SK-N-SH treated with all-trans-retinoic acid at 6 μM for 48 hours (cell line): ENCODE measurements at places on chromosomes 12 and 14.

DNA sequence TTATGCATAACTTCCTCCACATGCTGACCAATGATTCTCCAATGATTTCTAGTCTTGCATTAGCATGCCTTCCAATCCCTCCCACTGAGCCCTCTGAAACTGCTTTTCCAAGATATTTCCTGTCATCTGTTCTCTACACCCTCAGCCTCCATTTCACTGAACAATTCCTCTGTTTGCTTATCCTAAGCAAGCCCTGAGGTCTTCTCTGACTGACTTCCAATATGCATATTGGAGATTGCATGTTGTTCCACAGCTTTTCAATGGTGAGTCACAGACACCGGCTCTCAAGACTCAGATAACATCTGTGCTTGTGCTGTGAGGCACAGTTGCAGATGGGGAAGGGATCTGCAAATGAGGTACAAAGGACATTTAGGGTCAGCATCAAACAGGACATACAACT lies 141.0 kb downstream of the SLC16A7 start:
- no peak for ATAC-seq

- peak; percentile 94 for ATAC-seq
Measured at GRCh38 chr14:23929822-23930294, 23.7 kb upstream of the DHRS4 start.

GRCh38 chr14:58426670-58427280 lies 556 bp downstream of the TIMM9 start:
- ATAC-seq: peak; percentile 74

DNA sequence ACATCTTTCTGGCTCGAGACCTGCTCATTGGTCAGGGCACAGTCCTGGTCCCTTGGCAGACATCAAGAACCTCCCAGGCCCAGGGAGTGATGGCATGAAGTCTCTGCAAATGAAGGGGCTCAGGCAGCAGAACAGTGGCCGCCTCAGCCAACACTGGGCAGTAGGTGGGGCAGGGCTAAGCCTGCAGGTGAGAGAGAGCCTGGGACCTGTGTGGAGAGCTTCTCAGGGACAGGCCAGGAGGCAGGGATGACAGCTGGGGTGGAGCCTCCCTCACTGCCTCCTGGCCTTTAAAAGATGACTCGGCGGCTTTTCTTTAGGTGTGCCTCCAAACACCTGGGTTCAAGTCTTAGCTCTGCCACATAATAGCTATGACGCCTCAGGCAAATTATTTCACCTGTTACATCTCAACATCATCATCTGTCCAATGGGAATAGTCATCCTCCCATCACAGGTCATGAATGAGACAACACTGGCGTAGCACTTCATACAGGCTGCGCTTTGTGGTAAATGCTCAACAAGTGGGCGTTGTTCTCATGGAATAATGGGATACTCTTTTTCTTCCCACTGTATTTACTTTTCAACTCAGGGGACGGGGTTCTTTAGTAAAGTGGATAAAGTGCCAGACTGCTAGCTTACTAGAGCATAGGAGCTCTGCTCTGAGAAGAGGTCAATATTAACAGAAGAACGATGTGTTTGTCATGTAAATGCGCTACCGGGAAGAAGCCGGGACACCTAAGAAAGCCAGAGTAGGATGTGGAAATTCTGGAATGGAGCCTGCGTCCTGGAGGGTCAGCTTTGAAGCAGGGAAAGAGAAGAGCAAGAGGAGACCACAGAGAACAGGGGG lies 277.4 kb downstream of the FOXN3 start:
- ATAC-seq: no peak

- no peak for ATAC-seq
Measured at GRCh38 chr12:9669534-9669933, at the start of gene CLEC2D. TSS of gene CLEC2D (plus strand) at chr12:9669713. CDS start at chr12:9669735, 22 bp downstream.

DNA sequence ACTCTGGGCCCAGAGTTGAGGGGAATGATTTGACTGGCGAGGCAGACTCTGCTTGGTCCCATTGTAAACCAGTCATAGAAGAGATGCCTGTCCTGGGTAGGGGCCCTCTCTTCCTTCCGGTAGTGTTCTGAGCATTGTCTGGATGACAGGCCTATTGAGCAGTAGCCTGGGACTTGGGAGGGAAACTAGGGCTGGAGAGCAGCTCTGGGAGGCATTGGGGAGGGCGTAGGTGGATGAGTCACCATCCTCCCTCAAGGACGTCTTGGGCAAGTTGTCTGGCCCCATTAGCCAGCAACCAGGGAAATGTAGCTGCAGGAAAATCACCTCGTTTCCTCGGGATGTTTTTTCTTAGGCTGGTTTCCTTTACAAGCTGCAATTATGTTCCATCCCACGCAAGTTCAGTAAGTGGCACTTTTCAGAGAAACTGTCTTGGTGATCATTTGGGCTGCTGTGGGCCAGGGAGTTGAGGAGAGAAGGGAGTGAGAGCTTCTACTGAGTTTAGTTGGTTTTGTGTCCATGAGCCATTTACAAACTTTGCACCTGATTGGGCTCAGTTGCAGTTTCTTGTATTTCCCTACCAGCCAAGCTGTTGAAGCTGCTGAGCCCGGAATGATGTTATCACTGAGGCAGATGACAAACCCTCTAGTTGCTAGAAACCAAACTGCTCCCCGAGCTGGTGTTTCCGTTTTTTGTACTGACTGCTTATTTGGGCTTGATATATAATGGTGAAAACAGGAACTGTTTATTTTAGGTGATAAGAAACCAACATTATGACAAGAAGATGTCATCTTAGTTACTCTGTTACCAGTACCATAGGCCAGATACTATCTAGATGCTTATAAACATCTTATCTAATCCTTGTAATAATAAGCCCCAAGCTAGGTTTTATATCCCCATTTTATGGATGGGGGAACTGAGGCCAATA lies 147.6 kb downstream of the CHST11 start:
- peak; percentile 98 for ATAC-seq

DNA sequence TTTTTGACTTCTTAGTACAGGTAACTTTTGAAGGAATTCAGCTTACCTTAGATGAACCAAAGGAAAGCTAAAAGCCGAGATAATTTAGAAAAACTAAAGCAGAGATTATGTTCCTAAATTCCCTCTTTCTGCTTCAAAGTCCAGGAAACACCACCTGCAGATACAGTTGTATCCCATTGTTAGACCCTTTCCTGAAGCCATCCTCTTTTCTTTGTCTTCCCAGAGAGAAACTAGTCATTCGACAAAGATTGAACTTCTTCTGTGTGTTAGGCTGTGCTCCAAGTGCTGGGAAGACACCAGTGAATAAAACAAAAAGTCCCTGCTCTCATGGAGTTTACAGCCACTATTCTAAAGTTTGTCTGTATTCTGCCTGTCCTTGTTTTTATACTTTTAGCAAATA lies 29.3 kb downstream of the PPM1A start:
- no peak for ATAC-seq

- ATAC-seq: peak; percentile 75
Measured at GRCh38 chr14:105093431-105094192, 28.4 kb upstream of the GPR132 start.

- peak; percentile 80 for ATAC-seq
Measured at GRCh38 chr14:71355324-71356201, 448.3 kb downstream of the PCNX1 start.

GRCh38 chr14:32720927-32721326 lies 217.8 kb upstream of the NPAS3 start:
- peak; percentile 69 for ATAC-seq

DNA sequence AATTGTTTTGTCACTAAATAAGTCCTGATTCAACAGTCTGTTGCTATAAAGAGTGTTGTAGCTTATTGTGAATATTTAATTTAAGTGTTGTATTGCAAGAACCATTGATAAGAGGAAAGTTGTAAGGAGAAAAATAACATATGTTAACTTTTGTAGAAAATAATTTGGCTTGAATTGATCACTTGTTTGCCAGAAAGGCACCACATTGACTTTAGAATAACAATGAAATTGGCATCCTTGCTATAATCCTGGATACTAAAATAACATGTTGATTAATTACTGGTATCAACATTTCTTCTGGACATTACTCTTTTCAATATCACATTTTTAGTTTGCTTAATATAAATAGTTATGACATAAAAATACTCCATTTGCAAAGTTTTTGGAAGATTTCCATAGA lies 159.0 kb downstream of the MGAT4C start:
- ATAC-seq: no peak

GRCh38 chr12:121132601-121133481 lies at the start of gene P2RX7:
TSS of gene P2RX7 (plus strand) at chr12:121132876. CDS start at chr12:121132971, 95 bp downstream.
- peak; percentile 90 for ATAC-seq

- no peak for ATAC-seq
Measured at GRCh38 chr14:31200702-31200990, 6.9 kb downstream of the HECTD1 start.

- ATAC-seq: no peak
Measured at GRCh38 chr14:101004176-101004575, 100.7 kb upstream of the RTL1 start.

- ATAC-seq: no peak
Measured at GRCh38 chr12:105477873-105478272, 147.4 kb downstream of the C12orf75 start.

DNA sequence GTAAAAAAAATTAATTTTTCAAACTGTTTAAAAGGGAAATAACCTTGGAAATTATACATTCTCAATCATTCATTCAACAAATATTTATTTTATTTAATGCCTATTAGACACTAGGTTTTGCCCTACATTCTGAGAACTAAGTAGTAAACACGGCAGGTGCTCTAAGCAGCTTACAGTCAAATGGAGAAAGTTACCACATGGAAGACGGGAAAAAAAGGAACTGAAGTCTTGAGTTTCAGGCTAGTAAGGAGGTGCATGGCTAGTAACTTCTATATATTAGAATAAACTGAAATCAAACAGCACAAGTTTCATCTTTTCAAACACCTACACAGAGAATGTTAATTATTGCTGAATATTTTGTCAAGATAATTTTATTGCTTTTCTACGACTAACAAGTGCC lies 52.9 kb downstream of the C12orf42 start:
- ATAC-seq: no peak

DNA sequence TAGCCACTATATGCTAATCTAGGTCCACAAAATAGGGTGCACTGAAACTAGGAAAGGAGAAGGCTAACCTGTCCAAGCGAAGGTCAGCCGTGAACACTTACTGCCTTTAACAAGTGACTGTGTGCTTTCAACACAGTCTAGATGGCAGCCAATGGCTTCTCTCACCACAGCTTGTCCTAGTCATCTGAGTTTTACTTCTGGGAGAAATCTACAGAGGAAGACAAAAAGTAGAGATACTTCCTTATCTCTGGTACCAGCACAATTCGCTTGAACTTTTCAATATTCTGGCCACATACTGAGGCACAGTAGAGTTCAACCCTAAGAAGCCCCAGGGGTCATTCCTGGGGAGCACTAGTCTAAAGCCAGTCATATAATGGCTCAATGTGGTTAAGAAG lies 176.9 kb downstream of the BTG1 start:
- no peak for ATAC-seq

GRCh38 chr14:68693926-68694325 lies 98.9 kb downstream of the ZFP36L1 start:
- ATAC-seq: no peak

DNA sequence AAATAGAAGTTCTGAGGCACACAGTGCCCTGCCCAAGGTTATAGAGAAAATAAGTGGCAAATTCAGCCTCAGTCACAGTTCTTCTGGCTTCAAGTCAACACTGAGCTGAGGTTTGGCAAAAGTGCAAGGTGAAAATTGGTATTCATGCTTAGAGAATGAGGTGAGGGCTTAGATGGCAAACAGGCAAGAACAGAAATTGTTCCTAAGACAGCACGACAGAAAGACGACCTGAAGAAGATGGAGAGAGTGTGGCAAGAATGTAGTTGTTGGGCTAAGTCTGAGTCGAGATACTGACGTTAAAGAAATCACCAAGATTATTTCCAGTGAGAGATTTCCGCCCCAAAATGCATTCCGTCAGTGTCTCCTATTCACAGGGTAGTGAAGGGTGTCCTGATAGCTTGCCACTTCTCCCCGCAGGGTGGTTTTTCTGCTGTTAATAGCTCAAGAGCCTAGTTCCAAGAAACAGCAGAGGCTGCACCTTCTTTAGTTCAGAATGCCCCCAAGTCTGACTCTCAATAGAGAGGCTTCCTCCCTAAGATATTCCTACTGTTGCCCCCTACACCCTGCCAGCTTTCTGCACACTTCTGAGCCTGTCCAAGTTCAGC lies 260.8 kb upstream of the AMIGO2 start:
- ATAC-seq: no peak

DNA sequence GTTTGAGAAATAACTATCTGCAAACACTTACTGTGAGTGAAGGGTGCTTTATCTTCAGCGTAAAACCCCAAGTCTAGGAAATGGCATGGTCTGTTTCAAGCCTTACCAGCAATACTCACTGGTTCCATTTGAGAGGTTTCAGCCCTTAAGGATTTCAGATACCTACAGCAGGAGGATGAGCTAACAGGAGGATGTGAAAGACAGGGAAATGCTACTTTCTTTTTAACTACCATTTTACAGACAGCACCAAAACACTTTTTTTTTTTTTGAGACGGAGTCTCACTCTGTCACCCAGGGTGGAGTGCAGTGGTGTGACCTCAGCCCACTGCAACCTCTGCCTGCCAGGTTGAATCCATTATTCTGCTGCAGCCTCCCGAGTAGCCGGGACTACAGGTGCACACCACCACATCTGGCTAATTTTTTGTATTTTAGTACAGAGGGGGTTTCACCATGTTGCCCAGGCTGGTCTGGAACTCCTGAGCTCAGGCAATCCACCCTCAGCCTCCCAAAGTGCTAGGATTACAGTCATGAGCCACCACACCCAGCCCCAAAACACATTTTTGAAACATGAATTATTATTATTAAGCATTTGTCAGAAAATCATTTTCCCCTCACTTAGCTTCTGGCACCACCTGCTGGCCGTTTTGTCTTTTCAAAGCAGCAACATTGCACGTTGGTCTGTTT lies 4.6 kb downstream of the MTRFR start:
- ATAC-seq: peak; percentile 48; the same call in 2 of the 3 replicates

- ATAC-seq: peak; percentile 50; the same call in 2 of the 3 replicates
Measured at GRCh38 chr12:2804393-2805142, 7.9 kb upstream of the ITFG2 start.

- ATAC-seq: no peak
Measured at GRCh38 chr14:23544511-23545447, 6.8 kb downstream of the ZFHX2 start.

- ATAC-seq: no peak
Measured at GRCh38 chr14:100116134-100116533, 43.3 kb downstream of the DEGS2 start.

DNA sequence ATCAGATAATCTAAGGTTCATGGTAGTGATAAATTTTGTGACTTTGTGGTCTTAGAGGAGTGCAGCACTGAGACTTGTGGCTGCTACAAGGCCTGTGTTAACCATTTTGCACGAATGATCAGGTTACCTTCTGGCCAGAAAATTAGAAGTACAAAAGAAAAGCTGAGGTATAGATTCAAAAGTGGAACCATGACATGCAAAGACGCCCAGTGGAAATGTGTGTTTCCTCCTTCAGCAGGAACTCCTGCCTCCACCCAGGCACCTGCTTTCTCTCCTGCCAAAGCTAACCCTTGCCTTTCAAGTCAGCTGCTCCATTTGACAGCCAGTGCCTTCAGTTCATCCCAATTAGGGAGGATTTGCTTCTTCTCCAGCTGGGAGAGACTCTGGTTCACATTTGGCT lies 10.1 kb downstream of the PDE6H start:
- no peak for ATAC-seq

GRCh38 chr12:112163056-112163455 lies 37.7 kb downstream of the TRAFD1 start:
- ATAC-seq: no peak
